H1 (cell line): ENCODE measurements at places on chromosomes 2 and 18.

- no peak for DNase-seq
- no peaks in the 10 kb centered on the region; the same call in 1 of the 2 replicates for H3K4me1 ChIP-seq
- H3K27me3 ChIP-seq = peaks cover 28% of the 10 kb centered on the region
- H3K27ac ChIP-seq = no peak overlapping the region
- H3K36me3 ChIP-seq = no peaks in the 10 kb centered on the region
Observed at GRCh38 chr2:127665267-127665893, 9.9 kb downstream of the LIMS2 start.

GRCh38 chr18:45690975-45691815 lies 32.8 kb upstream of the SLC14A1 start:
- DNase-seq = peak; percentile 90
- peaks cover 9% of the 10 kb centered on the region for H3K4me1 ChIP-seq
- H3K36me3 ChIP-seq = no peaks in the 10 kb centered on the region
- H3K27ac ChIP-seq = no peak overlapping the region
- H3K4me3 ChIP-seq = no peak overlapping the region

- H3K27me3 ChIP-seq = no peaks in the 10 kb centered on the region
- no peaks in the 10 kb centered on the region for H3K4me1 ChIP-seq
- no peak for DNase-seq
- no peak overlapping the region for H3K27ac ChIP-seq
Observed at GRCh38 chr2:44184106-44184505, 15.4 kb downstream of the PPM1B start.

DNA sequence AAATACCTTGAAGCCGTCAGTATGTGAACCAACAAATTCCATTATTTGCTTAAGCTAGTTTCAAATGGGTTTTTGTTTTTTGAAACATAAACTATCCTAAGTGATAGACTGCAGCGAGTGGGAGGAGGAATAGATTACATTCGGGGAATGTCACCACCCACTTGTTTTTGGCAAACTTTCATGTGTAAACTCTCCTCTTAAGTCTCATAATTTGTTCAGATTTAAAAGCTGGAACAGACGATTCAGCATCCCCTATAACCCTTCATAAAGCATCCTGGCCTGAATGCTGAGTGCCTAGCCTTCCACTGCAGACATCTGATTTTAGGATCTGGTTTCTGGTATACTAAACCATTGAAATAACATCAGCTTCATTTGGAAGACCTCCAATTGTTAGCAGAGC lies 51.0 kb downstream of the CPO start:
- DNase-seq = no peak
- H3K27me3 ChIP-seq = no peaks in the 10 kb centered on the region
- no peak overlapping the region for H3K27ac ChIP-seq
- no peaks in the 10 kb centered on the region for H3K36me3 ChIP-seq
- no peaks in the 10 kb centered on the region for H3K4me1 ChIP-seq
- H3K4me3 ChIP-seq = no peak overlapping the region

- DNase-seq = no peak
- H3K4me1 ChIP-seq = peaks cover 2% of the 10 kb centered on the region; the same call in 1 of the 2 replicates
- no peak overlapping the region for H3K27ac ChIP-seq
- H3K4me3 ChIP-seq = no peak overlapping the region
- H3K36me3 ChIP-seq = no peaks in the 10 kb centered on the region
Observed at GRCh38 chr2:164898475-164898874, 56.9 kb downstream of the SLC38A11 start.

GRCh38 chr2:231604101-231604684 lies 11.5 kb downstream of the TEX44 start:
- no peak for DNase-seq
- H3K27ac ChIP-seq = peak overlapping the region; percentile 94
- peaks cover 29% of the 10 kb centered on the region for H3K4me1 ChIP-seq
- H3K4me3 ChIP-seq = peak overlapping the region; percentile 7; the same call in 1 of the 2 replicates
- H3K27me3 ChIP-seq = no peaks in the 10 kb centered on the region

DNA sequence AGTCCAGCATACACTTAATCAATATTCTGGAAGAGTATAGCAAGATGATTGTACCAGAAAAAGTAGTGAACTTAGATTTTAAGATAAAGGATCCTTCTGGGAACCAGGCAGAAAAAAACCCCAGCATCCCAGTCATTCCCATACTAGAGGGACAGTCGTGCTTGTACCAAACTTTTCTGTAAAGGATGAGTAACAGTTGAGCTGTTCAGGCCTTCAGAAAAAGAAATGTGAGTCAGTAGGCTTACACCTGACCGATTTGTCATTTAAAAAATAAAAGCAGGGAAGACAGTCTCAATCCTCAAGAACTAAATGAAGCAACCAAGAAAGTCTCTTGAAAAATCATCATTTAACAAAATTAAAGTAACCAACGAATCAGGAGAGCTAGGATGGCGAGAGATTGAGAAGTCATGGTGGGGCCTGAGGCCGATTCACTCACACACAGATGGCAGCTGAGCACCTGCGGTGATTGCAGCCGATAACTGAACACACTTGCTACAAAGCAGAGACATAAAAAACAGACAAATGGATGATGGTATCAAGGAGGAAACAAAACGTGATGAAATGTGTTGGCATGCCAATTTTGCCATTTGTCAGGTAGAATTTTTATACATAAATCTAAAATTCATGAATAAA lies 170.0 kb upstream of the ALKAL2 start:
- no peaks in the 10 kb centered on the region for H3K27me3 ChIP-seq
- H3K36me3 ChIP-seq = no peaks in the 10 kb centered on the region
- DNase-seq = no peak
- H3K27ac ChIP-seq = no peak overlapping the region
- no peak overlapping the region for H3K4me3 ChIP-seq

DNA sequence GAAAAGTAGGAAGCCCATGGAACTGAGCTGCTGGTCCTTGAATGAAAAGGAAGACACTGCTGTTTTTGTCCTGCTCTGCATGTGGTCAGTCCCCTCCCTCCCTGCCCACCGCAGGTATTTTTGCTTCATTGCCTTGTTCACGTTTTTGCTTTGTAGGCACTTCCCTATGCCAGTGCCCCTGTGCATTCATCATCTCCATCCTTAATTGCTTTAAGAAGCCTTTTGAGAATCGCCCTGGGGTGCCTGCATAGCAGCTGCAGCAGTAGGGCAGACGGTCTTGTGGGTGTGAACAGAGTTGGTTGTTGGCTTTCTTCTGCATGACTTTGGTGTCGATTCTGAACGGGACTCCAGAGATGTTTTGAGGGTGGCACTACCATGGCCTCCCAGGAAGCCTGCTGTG lies 97.0 kb downstream of the CABLES1 start:
- no peak for DNase-seq
- peaks cover 6% of the 10 kb centered on the region for H3K4me1 ChIP-seq
- H3K27ac ChIP-seq = no peak overlapping the region
- H3K4me3 ChIP-seq = no peak overlapping the region
- H3K36me3 ChIP-seq = peaks cover 3% of the 10 kb centered on the region; the same call in 1 of the 2 replicates

- H3K27me3 ChIP-seq = no peaks in the 10 kb centered on the region
- no peak for DNase-seq
- H3K36me3 ChIP-seq = no peaks in the 10 kb centered on the region
- H3K4me1 ChIP-seq = no peaks in the 10 kb centered on the region
Observed at GRCh38 chr2:204840504-204840903, 295.2 kb downstream of the PARD3B start.

- no peaks in the 10 kb centered on the region for H3K27me3 ChIP-seq
- no peak overlapping the region for H3K4me3 ChIP-seq
- no peaks in the 10 kb centered on the region; the same call in 1 of the 2 replicates for H3K4me1 ChIP-seq
Observed at GRCh38 chr18:6628187-6628586, 101.3 kb upstream of the ARHGAP28 start.

DNA sequence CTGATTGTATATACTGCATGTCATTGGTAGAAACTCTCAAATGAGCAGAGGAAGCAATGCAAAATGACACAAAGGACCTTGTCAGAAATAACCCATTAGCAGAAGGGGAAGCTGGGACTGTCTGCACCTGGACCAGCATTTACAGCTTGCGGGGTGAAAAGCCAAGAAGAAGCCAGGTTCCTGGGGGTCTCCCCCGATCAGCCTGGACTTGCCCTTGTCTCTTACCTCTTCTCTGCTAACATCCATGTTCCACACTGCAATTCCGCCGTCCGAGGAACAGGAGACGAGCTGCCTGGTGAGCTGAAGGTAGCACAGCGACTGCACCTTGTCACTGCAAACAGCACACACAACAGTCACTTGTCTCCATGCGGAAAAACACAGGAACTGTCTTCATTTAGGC lies 51.1 kb downstream of the WDFY1 start:
- H3K4me3 ChIP-seq = no peak overlapping the region
- no peaks in the 10 kb centered on the region for H3K27me3 ChIP-seq
- H3K27ac ChIP-seq = no peak overlapping the region
